ENCODE measurements at places on chromosomes 13 and 19.

- peak; percentile 13 for DNase-seq
These were observed 43.3 kb downstream of the VWA8 start for GRCh38 chr13:41917641-41918040.

GRCh38 chr13:34815526-34815925, 126.5 kb upstream of the NBEA start:
- no peak for DNase-seq

GRCh38 chr13:49641801-49642291, 13.5 kb downstream of the ARL11 start:
- no peak for DNase-seq

- DNase-seq = no peak
These were observed 21.7 kb upstream of the SCEL start for GRCh38 chr13:77513719-77514335.

- DNase-seq = no peak
These were observed 13.3 kb downstream of the GNA15 start for GRCh38 chr19:3149089-3149488.

DNA sequence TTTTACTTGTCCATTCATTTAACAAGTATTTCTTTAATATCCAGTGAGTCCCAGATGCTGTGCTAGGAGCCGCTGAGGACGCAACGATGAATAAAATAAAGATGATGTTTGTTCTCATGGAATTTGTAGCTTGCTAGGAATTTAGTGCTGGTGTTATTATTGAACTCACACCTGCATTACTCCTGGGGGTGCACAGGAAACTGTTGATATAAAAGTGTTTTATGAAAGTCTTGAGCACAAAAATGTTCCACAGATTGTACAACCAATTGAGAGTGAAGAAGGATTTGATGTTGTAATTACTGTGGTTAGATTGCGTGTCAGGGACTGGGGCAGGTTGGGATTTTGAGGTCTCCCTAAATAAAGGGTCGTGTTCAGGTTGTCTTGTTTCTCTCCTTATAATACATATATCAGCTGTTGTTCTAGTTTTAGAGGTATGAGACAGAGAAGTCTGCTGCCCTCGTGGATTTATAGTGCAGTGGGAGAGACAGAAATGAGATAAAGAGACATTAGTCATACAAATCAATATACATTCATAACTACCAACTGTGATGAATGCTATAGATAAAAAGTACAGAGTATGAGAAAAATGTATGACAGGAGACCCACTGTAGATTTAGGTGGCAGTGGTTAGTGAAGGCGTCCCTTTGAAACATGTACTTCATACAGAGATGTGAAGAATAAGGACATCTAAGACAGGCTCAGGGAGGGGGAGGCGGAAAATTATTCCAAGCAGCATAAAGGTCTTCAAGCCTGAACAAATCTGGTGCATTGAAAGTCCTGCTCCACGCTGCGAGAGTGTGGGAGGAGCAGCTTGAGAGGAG, 11.3 kb downstream of the CACNG6 start:
- DNase-seq = no peak

- DNase-seq = no peak
These were observed 10.8 kb upstream of the ZNF799 start for GRCh38 chr19:12411893-12412292.

GRCh38 chr19:45391346-45391745, 13.5 kb downstream of the PPP1R13L start:
- no peak for DNase-seq

GRCh38 chr13:50355797-50356196, 340.6 kb downstream of the KCNRG start:
- no peak for DNase-seq

GRCh38 chr19:36115453-36116343, at the start of gene TBCB:
TBCB (plus strand) TSS chr19:36115468; CDS start chr19:36115561, 93 bp downstream.
- no peak for DNase-seq

- DNase-seq = no peak
These were observed 45.7 kb downstream of the IRS2 start for GRCh38 chr13:109740721-109741120.

DNA sequence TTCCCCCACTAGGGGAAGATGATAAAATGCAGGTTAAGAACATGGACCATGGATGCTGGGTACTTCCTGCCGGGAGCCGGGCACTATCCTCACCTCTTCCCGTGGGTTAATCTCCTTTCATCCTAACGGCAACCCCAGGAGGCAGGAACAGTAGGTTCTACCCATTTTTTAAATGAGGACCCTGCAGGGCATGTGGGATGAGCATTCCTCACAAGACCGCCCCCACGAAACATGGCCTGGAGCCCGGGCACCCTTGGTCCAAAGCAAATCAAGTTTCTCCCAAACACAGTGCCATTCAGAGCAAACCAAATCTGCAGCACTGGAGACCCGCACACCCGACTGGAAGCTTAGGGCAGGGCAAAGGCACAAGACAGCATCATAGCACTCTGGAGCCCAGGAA, 35.4 kb downstream of the COL4A2 start:
- no peak for DNase-seq

GRCh38 chr19:29804493-29804892, 7.3 kb upstream of the CCNE1 start:
- DNase-seq = no peak

DNA sequence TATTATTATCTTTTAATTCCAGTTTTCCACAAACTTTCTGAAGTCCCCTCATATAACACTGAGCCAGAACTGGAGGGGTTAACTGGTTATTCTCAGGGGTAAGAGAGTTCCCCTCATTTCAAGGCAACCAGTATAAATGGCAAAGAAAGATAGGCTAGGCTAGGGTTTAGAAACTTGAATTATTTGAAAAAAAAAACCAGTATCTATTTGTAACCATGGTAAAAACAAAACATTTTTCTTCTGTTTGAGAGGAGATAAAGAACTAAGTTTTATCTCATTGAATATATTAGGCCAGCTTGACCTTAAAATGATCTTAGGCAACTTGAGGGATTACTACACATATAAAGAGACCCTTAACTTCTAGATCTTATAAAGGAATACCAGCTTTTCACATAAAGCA, 19.6 kb downstream of the SUPT20H start:
- no peak for DNase-seq

DNA sequence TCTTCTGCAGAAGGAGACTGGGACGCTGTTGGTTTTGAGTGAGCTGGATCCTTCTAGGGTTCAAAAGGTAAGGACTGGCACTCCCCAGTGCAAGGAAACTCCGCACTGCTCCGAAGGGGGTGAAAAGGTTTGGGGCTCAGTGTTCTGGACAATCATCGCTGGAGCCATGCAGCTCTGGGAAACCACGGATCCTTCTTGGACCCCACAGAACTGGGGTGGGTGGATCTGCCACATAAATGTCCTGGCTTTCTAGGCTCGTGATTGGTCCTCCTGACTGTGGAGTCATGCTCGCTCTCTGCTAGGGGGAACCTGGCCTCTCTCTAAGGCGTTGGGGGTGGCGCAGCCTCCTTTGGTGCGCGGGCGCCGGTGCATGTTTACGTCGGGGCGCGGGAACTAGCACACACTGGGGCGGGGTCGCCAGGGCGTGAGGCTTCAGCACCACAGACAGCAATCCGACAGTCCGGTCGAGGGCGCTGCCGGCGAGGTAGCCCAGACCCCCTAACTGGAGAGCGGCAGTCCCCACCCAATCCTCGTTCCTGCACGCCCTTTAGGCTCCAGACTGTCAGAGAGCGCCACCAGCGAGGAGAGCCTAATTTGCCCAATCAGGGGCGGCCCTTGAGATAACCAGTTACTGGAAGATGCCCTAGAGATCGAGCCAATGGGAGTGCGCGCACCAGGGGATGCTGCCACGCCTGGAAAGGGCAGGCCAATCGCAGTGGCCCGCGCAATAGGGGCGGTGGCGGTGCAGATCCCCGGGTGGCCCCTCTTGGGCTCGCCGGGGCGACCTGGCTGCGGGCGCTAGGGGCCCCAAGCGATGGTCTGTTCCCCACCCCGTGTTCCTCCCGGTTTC, 913 bp upstream of the ELAVL3 start:
- peak; percentile 48 for DNase-seq

GRCh38 chr13:26867451-26868091, 107.0 kb upstream of the GPR12 start:
- DNase-seq = no peak

DNA sequence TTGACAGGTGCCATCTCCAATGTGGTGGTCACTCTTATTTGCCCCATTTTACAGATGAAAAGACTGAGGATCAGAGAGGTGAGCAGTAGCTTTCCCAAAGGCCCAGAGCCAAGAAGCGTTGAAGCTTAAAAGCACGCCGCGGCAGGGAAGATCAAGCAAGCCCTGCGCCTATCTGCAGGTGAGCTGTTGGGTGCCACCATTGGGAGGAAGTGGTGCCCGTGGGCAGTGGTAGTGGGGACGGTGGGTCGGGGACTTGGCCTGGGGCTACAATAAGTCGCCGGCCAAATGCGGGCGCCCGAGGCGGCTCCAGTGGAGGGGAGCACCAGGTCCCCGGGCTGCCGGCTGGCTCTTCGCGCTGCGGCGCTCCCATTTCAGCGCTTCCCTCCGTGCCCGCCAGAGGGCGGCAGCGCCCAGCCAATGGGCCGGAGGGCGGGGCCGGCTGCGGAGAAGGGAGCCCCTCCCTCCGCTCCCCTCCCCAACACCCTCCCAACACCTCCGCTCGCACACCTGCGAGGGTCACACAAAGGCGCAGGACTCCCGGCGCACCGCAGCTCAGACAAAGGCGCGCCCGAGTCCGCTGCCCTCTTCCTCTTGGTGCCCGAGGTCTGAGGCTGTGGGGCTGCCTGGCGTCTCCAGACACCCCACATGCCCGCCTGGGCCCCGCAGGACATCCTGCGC, 744 bp upstream of the POU2F2 start:
- peak; percentile 79 for DNase-seq

DNA sequence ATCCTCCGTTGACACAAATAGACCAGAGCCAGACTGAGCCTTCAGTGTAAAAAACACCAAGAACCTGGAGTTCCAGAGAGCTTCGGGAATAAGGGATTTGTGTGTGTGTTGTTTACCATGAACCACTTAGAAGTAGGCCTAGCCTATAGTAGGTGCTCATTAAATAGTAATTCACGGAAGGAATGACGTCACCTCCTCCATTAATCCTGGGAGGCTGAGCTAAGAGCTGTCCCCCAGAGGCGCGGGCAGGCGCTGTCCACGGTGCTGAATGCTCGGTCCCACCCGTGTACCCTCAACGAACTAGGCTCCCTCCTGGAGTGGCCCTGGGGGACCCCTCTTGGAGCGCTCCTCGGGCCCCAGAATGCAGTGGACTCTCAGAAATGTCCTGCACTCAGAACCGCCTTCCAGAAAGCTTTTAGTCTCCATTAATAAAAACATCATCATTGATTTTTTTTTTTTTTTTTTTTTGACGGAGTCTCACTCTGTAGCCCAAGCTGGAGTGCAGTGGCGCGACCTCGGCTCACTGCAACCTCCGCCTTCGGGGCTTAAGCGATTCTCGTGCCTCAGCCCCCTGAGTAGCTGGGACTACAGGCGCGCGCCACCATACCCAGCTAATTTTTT, 6.5 kb downstream of the UNC13A start:
- no peak for DNase-seq

DNA sequence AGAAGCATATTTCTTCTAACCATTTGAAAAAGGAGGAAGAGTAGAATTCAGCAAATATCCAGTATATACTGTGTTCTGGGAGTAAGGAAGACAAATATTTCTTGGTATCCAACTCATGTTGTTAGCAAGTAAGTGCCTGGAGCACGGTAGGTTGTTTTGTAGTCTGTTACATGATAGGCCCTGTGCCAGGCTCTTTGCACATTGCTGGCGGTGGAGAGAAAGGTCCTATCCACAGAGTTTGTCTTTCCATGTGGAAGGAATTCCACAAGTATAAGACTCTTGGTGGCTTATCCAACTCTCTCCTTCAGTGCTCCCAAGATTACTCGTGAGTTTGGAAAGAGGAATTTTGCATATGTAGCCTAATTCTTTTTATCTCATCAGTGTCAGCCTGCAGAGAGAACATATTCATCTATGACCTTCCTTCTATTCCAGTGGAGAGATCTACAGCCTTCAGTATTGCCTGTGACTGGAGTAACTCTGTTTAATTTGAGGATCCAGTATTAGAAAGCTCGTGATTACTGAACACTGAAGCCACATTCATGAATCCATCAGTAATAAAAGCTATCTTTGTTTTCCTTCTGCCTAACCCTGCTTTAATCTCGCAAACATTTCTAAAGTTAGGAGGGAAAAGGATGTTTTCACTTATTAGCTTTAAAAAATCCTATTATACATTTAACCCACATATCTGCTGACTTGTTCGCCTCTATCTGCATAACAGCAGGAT, 183.9 kb upstream of the CSNK1A1L start:
- DNase-seq = no peak

DNA sequence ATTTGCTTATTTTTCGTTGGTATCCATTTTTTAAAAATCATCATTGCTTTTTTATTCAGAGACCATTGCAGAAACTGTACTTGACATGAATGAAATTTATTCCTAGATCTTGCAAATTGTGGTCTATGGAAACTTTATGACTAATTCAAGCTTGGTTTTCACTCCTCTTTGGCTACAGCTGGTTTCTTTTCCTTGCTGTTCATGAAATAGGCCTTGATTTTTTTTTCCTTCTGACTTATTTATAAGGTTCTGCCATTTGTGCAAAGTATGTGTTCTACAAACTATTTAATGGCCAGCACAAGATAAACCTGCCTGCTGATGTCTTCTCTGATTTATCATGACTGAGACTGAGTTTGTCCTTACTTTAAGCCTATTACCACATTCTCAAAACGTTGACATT, 764.0 kb upstream of the SLITRK5 start:
- no peak for DNase-seq

DNA sequence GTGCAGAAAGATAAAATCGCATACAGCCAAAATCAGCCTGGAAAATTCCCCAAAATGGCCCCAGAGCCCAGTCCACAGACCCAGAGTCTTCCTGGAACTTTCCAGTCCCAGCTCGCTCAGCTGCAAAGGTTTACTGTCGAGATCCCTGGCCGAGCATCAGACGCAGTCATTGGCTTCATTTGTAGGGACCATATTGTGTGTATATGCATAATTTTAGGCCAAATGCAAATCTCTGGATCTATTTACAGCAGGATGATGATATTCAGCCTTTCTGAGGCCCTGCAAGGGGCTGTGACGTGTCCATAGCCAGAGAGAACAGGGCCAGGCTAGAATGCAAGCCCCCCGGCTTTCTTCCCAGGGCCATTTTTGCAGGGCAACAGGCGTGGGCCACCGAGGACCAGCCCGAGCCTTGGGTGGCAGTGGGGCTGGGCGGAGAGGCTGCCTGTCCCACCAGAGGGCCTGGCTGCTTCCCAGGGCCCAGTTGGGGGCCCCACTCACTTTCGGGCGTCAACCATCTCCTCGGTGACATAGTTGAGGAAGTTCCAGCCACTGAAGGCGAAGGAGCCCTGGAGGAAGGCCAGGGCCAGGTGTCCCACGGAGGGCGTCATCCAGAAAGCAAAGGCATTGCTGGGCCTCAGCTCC, 13.7 kb downstream of the SLC7A10 start:
- DNase-seq = no peak

GRCh38 chr13:105638426-105638825, 897.0 kb downstream of the EFNB2 start:
- no peak for DNase-seq

- DNase-seq = no peak
These were observed 48.0 kb downstream of the GGACT start for GRCh38 chr13:100540621-100541020.

GRCh38 chr19:30076101-30076551, 134.1 kb downstream of the URI1 start:
- no peak for DNase-seq
